Activated naive CD4-positive, alpha-beta T cell treated with Interleukin-2 at 50 U/mL for 16 hours (primary cell): ENCODE measurements at places on chromosomes 6 and 20.

- DNase-seq: no peak
Measured at GRCh38 chr6:3829285-3829684, 19.9 kb upstream of the FAM50B start.

DNA sequence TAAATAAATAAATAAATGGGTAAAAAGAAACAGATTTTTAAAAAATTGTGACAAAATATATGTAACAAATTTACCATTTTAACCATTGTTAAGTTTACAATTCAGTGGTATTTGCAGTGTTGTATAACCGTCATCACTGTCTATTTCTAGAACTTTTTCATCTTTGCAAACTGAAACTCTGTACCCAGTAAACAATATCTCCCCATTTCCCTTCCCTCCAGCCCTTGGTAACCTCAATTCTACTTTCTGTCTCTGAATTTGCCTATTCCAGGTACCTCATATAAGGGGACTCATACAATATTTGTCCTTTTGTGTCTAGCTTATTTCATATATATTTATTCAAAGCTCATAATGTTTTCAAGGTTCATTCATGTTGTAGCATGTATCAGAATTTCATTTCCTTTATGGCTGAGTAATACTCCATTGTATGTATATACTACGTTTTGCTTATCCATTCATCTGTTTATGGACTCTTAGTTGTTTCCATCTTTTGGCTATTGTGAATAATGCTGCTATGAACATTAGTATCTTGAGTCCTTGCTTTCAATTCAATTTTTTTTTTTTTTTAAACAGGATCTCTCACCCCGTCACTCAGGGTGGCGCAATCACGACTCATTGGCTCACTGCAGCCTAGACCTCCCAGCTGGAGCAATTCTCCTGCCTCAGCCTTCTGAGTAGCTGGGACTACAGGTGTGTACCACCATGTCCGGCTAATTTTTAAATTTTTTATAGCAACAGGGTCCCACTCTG, 8.9 kb downstream of the MANBAL start:
- DNase-seq: no peak

DNA sequence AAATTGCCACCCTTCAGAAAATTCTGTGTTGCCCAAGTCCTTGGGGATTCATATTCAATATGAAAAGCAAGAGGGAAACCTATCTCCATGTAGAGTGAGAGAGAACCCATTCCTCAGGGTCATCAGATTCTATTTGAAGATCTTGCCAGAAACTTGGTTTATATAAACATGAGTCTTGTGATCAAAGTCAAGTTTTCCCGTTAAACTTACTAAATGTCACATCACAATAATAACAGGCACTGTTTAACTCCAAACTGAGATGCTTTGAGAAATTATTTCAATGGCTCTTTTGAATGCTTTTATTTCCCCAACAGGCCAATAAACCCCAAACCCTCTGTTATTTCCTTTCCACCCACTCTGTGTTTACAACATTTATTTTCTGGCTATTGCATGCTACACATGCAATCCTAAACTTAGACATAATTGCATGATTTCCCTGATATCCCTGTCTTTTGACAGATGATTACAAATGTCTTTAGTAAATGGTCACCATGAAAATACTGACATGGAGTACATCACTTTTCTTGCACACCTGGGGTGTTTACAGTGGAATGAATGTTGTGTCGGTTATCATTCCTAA, 31.1 kb upstream of the SSTR4 start:
- DNase-seq: no peak

GRCh38 chr20:42949950-42950349, 239.8 kb downstream of the PTPRT start:
- no peak for DNase-seq

DNA sequence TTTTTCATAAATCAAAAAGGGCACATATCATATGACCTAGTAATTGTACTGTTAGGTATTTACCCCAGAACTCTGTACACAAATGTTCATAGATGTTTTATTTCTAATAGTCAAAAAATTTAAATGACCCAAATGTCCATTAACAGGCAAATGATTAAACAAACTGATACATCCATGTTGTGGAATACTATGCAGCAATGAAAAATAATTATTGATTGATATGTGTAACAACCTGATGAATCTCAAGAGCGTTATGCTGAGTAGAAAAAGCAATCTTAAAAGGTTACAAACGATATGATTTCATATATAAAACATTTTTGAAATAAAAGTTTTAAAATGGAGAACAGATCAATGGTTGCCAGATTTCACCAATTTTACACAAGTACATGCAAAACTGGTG, 18.1 kb downstream of the HTR1B start:
- no peak for DNase-seq

- DNase-seq: no peak
Measured at GRCh38 chr20:56987986-56988385, 278.5 kb downstream of the BMP7 start.

DNA sequence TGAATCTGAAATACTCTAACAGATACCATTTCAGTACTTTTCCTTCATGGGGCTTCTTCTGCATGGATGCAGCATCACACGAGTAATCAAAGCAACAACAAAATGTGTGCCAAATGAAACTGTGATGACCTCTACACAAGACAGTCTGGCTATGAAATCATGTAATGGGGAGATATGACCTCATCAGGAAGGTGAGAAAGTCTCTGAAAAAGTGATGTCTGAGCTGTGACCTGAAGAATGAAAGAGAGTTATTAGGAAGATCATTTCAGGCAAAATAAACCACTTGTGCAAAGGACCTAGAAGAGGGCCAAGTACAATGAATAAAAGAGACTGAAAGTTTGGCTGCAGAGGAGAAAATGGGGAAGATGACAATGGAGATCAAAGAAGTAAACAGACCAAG, 182.8 kb downstream of the PTPRK start:
- no peak for DNase-seq

GRCh38 chr20:2299301-2299700, 3.5 kb downstream of the TGM3 start:
- no peak for DNase-seq

DNA sequence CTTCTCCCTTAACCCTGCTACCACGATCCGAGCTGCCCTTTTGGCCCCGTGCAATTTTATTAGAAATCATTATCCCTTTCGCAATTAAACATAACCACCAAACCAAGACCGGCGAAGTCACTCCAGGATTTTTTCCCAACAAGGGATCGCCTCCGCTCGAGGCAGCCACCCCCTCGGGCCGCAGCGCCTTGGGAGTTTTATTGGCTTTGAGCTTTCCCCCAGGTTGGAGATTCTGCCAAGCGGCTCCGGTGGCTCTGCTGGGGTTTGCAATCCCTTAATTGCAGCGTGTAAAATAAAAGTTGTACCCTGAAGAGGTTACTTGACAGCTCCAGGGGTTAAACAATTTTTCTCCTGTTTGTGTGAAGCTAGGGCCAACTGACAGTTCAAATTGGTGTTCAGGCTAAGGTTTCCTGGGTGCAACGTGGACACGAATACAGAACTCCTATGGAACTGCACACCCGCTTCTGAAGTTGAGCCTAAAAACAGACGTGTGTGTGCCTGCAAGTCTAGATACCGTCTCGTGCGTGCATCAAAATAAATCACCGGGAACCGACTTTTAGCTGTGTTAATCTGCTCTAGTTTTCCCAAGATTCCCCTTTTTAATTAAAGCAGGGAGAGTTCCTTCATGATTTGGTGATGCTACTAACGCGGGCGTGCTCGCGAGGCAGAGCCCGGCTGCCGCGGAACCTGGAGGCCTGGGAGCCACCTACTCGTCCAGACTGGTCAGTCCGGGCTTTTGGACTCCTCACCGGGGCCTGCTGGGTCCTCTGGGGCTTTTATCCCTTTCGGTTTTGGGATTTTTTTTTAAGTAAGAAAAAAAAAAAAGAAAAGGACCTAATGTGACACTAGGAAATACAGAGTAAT, 975 bp upstream of the TFAP2A start:
- DNase-seq: no peak

GRCh38 chr6:107059606-107060005, 31.6 kb downstream of the MTRES1 start:
- DNase-seq: no peak

GRCh38 chr6:12232339-12232738, 57.8 kb upstream of the EDN1 start:
- no peak for DNase-seq

DNA sequence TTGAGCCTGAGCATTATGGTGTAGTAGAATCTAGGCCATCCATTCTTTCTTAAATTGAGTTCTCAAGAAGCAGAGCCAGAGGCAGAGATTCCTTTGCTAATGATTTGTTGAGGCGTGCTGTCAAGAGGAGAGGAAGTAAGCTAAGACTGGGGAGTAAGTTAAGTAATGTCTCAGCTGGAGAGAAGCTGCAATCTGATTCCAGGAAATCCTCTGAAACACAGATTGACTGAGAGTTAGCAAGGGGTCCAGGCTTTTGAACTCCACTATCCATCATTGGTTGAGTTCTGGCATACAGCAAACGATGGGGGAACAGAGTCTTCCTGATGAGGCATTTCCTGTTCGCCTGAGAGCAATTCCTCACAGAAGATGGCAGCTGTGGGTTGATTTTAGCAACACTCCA, 207.4 kb upstream of the RAB32 start:
- no peak for DNase-seq

- DNase-seq: no peak
Measured at GRCh38 chr6:63740709-63741108, 105.1 kb downstream of the PHF3 start.

- no peak for DNase-seq
Measured at GRCh38 chr6:134315974-134316441, 1.9 kb downstream of the SGK1 start.

GRCh38 chr20:41469868-41470267, 103.2 kb upstream of the EMILIN3 start:
- no peak for DNase-seq

DNA sequence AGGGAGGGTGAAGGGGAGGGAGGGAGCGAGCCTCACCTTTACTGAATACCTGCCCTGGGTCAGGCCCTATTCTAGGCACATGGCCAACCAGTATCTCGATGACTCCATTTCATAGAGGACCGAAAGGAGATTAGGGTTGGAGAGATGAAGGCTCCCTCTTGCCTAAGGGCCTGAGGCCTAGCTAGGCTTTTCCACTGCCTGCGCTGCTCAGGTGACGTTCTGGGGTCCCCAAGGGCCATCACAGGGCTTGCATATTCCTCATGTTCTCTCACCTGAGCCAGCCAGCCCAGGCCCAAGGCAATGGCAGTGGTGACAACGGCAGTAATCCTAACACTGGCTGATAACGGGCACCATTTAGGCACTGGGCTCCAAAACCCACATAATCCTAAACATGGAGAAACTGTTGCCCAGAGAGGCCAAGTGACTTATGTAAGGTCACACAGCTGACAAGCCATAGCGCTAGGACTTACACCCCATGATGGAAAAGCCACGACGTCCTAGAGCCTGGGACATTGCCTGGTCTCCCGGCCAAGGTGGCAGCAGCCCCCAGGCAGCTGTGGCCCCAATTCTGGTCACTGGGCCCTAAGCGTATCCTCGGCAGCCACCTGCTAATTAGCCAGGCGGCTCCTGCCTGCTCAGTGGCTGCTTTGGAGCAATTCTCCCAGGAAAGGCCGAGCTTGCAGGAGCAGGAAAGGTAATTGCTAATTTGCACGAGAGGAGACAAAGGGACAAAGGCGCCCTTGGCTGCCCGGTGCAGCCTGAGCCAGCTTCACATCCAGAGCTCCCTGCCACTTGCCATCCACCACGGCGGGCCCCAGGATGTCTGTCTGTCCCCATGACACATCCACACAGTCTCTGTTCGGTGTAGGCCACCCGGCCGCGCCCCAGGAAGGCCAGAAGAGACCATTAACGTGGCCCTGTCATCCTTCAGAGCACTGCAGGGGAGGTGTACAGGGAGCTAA, 21.5 kb downstream of the NOL4L start:
- no peak for DNase-seq

DNA sequence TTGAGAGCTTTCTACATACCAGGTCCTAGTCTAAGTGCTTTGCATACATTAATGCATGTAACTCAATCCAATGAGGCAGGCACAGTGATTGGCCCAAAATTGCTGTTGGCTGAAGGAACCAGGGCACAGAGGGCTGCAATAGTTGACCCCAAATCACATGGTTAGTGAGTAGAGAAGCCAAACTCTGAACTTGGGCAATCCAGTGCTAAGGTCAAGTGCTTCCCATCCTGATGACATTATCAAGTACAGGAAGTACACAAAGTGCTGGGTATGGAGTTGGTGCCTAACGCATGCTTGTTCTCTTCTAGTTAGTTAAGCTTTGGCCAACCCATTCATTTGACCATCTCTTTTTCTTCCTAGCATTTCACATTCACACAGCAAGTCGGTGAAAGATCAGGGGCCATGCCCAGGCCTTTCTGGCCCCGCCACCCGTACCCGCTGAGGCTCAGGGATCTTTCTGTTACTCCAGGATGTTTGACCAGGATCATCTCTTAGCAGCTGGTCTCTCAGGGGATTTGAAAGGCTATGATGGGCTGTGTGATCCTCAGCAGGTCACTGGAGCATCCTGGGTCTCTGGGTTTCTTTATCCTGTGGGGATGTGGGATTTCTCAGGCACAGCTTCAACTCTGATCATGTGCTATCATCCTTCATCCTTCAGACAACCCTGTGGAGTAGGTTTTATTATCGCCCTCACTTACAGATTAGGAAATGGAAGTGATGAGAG, 7.0 kb downstream of the KCNB1 start:
- DNase-seq: no peak

DNA sequence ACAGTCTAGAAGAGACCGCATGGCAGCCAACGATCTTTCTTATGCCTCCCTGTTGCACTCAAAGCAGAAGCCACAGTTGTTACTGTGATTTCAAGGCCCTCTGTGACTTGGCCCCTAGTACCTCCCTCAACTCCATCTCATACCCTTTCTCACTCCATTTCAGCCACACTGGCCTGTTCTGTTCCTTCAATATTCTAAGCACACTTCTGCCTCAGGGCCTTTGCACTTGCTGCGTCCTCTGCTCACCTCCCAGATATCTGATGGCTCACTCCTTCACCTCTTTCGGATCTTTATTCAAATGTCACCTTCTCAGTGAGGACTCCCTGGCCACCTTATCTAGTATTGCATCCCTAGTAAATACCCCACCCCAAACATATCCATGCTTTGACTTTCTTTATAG, 29.4 kb upstream of the CCN6 start:
- no peak for DNase-seq

- DNase-seq: no peak
Measured at GRCh38 chr20:2557873-2558580, 21.7 kb downstream of the TMC2 start.

DNA sequence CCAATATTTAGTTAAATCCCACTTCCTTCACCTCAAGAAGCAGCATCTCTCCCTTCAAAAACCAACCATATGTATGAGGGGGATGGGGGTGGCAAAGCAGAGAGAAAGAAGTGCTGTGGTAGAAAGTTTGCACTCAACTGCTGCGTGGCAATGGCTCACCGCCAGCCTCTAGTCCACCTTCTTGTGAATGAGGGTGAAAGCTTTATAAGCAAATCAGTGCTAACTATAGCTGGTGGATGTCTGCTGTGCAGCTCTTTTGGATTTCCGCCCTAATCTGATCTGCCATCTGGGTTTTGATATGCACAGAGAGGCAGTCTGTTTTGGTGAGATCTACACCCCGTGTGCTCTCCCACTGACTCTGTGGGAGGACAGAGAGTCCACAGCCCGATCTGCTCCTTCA, 281.2 kb upstream of the SUPT3H start:
- no peak for DNase-seq
